CD4-positive, alpha-beta T cell treated with Interleukin-15 for 1 hour (primary cell): ENCODE measurements at places on chromosomes 7 and 10.
A peak's percentile ranks its signal among the peaks of the same experiment; 100 is the strongest.

DNA sequence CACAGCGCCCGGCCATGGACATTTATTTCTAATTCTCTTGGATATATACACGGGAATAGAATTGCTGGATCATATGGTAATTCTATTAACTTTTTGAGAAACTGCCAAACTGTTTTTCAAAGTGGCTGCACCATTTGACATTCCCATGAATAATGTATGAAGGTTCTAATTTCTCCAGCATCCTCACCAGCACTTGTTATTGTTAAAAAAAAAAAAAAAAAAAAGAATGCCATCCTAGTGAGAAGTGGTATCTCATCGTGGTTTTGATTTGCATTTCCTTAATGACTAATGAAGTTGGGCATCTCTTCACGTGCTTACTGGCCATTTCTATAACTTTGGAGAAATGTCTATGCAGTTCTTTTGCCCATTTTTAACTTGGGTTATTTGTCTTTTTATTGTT is 13.5 kb downstream of the CNNM2 start:
- no peak for DNase-seq

GRCh38 chr7:108132551-108133265 is 2.5 kb upstream of the LAMB4 start:
- no peak for DNase-seq

- no peak for DNase-seq
These were observed 57.3 kb downstream of the PALS2 start for GRCh38 chr7:24630596-24630995.

DNA sequence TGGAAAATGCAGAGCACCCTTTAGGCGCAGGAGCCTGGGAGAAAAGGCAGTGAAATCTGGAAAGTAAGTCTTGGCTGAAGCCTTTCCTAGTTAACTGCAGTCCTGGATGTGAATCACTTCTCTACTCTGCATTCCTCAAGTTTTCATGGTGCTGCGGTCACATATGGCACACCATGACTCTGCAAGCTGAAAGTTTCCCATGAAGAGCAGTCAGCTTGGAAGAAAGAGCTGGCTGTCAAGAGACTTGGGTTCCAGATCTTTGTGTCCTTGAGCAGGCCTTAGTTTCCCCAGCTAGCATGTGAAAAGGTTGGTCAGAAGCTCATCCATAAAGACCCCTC is 548.3 kb downstream of the SORCS3 start:
- DNase-seq = no peak

- DNase-seq = no peak
These were observed 50.0 kb upstream of the INSIG1 start for GRCh38 chr7:155247479-155248365.

DNA sequence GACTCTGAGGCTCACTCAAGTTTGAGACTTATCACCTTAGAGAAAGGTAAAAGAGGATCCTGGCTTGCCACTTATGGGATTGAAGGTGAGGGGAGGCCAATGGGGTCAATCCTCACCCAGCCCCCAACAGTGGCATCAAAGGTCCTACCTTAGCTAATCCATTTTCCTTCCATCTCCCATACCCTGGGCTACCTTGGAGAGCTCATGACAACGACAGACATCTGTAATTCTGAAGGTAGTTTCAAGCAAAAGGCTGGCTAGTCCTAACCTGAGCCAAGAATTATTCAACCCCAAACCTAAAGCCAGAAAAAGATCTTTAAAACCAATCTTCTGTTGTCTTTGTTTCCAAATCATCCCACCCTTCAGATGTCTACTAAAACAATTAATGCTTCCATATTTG is 179.2 kb upstream of the GHITM start:
- DNase-seq = no peak

GRCh38 chr10:99170116-99170675 is 65.5 kb downstream of the HPSE2 start:
- DNase-seq = no peak

- no peak for DNase-seq
These were observed 14.7 kb downstream of the FKBP6 start for GRCh38 chr7:73342645-73343044.

DNA sequence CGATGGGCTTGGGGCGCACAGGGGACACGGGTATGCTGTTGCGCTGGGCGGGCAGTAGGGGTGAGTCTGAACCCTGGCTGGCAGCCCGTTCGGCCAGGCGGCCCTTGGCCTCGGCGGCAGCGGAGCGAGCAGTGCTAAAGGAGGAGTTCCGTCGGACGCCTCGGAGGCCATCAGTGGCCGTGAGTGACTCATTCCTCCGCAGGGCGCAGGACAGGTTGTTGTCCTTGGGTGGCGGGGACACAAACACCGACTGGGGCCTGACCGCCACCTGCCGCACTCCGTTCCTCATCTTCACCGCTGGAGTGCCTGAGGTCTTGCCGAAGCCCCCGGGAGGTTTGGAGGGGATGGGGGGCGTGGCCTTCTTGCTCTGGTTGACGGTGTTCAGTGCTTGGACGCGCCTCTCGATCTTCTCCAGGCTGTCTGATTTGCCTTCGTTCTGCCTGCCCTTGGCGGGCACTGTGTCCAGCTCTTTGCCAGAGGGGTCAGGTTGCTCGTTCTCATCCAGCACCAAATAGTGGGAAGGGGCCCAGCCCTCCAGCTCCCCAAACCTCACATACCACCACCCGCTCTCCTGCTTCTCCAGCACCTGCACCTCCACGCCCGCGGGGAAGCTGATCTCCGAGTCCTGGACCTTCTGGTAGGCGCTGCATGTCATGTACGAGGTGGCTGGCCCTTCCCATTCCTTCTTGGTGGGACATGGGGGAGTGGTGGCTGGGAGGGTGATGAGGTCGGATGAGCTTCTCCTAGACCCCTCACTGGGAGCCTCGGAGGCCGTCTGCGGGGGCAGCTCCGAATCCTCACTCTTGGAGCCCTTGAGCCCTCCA is 108.7 kb downstream of the NEURL1 start:
- no peak for DNase-seq

GRCh38 chr7:87147500-87147899 is 4.8 kb upstream of the DMTF1 start:
- no peak for DNase-seq

DNA sequence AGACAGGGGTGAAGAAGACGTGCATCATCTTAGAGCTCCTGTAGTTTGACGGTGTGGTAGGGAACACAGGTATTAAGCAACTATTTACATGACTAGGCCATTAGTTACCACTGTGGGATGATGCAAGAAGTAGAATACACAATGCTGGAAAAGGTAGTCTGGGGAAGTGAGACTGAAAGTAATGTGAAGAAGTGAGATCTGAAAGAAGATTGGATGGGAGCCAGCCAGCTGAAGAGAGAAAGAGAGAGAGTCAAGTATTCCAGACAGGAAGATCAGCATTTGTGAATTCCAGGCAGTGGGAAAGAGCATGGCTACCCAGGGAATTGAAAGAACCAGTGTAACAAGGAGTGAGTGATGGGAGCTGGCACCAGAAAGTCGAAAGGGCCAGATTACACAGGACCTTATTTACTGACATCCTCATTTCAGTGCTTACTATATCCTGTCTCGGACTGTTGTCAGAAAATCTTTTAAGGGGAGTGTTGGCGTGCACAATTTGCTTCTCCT is 4.0 kb upstream of the CFAP58 start:
- DNase-seq = no peak

- no peak for DNase-seq
These were observed 20.6 kb upstream of the PDCD4 start for GRCh38 chr10:110851020-110851612.

GRCh38 chr7:43560742-43561330 is 22.1 kb upstream of the STK17A start:
- no peak for DNase-seq

GRCh38 chr10:132497063-132497680 is 40.4 kb upstream of the INPP5A start:
- peak; percentile 18 for DNase-seq

DNA sequence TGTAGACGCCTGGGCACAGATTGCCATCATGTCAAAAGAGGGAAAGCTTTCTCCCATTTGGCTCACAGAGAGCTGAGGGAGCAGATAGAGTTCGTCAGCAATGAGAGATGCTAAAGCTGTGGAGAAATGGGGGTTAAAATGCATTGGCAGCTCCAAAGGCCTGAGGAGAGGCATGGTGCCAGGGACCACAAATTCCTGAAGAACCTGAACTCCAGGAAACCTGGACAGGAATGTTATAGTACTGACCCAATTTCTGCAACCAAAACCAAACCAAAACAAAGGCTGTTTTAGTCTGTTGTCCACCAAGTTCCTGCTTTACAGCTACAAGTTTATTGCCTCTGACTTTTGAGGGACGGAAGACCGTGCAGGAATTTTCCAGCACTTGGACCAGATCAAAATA is 575.7 kb downstream of the REEP3 start:
- no peak for DNase-seq

DNA sequence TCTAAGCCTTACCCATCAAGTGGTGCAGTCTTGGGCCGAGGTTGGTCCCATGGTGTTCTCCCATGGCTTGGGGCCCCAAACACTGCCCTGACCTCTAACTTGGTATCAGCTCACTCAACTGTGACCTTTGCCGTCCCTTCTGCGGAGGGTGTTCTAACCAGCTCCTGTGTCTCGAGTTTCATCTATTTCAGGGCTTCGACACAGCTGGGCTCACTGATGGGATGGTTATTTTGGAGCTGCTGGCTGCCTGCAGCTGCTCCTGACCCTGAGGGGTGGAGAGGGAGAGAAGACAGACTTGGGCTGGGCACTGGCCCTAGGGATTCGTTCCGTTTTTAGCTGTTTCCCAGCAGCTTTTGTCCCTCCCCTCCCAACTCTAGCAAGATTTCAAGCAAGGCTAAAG is 86.9 kb downstream of the NEURL1 start:
- no peak for DNase-seq

DNA sequence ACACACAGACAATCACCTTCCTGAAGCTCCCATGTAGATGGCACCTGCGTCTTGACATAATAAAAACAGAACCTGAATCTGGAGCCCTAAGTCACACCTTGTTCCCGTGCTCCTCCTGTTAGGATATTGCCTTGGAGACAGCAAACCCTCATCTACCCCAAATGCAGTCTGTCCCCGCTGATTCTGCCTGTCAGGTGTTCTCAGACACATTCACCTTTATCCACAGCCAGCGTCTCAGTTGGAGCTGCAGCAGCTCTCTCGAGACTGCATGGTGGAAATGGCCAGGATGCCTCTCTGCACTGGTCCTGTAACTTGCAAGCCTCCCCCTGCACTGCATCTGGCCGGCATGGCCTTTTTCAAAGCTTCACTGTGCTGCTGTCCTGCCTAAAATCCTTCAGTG is 218.0 kb upstream of the ZNF32 start:
- DNase-seq = no peak

- no peak for DNase-seq
These were observed 22.9 kb upstream of the INSIG1 start for GRCh38 chr7:155274633-155275355.

- DNase-seq = no peak
These were observed 225.2 kb upstream of the TCERG1L start for GRCh38 chr10:131536676-131537075.

DNA sequence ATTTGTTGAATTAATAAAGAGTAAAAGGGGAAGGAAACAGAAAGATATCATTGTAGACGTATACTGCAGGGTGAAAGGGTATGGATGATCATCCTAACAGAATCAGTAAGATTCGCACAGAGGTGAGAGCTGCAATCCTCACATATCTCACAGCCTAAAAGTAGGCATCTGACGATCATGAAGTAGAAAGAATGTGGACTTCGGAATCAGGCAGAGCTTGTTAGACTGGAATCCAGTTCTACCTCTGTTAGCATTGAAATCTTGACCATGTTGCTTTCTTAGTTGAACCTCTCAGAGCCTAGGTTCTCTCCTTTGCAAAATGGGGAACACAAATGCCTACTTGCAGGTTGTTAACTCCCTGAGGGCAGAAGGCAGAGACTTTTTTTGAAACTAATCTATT is 320.0 kb upstream of the C7orf33 start:
- DNase-seq = no peak

DNA sequence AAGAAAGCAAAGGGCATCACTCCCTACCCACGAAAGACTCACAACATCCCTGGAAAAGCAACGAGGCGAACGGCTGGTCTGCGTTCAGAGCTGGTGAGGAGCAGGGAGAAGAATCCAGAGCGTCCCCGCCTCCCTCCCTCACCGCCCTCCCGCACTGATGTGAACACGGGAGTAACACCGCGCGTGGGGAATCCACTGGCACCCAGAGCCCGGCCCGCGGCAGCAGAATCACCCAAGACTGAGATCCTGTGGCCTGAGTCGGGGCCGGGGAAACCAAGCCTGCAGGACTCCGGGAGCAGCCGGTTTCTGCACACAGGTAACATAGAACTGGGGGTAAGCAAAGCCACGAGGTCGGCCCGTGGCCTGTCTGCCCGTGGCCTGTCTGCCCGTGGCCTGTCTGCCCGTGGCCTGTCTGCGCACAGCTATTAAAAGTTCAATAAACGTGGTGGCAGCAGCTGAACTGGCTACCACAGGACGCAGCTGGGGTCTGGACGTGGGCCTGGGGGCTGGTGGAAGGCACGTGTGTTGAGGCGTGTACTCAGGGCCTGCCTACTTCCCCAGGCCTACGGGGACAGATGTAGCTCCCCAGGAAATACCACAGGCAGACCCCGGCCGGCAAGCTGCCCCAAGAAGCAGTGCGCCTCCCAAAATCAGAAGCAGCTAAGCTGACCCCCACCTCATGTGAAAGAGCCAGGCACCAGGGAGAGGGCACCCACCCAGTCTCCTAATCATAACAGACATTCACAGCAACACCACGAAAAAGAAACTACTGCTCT is 23.0 kb downstream of the DIP2C start:
- DNase-seq = no peak

DNA sequence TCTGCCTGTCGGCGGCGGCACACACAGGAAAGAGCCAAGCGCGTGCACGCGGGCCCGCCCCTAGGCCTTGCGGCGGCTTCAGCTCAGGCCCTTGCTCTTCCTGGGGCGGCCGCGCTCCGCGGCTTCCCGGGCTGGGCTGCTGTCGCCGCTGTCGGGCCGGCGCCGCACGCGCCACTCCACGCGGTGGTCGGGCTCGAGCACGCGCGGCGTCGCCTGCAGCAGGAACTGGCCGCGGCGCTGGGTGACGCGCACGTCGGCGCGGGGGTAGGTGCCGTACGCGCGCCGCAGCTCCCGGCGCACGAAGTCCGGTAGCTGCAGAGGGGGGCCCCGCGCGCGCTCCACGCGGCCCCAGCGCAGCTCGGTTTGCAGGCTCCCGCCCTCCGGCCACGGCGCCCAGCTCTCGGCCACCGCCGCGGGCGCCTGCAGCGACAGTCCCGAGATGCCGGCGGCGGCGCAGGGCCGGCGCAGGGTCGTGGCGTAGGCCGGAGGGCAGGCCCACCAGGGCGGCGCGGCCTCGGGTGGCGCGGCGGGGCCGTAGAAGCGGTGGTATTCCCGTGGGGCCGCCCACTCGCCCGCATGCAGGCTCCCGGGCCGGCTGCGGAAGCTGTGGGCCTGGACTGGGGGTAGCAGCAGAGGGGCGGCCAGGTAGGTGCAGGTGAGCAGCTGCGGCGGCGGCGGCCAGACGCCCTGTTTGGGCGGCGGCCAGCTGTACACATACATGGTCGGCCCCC is 804 bp downstream of the C10orf95 start:
- peak; percentile 94 for DNase-seq

GRCh38 chr10:68067029-68067428 is 8.1 kb downstream of the HERC4 start:
- no peak for DNase-seq

DNA sequence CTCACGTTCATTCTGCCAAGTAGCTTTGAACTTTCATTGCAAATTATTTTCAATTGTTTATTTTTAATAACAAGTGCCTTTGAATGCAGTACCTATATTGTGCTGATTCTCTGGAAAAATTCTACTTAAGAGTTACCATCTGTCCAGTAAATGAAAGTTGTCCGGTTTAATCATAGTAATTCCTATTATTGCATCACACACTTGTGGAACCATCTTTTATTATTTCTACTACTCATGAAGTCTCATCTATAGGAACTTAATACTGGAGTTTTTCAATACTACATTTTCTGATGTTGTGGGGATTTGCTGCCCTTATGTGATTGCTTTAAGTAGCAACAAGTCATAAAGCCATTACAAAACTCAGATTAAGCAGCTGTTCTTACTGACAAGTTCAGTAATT is 16.5 kb upstream of the SKAP2 start:
- no peak for DNase-seq
